ENCODE measurements at places on chromosomes 16 and 17.

DNA sequence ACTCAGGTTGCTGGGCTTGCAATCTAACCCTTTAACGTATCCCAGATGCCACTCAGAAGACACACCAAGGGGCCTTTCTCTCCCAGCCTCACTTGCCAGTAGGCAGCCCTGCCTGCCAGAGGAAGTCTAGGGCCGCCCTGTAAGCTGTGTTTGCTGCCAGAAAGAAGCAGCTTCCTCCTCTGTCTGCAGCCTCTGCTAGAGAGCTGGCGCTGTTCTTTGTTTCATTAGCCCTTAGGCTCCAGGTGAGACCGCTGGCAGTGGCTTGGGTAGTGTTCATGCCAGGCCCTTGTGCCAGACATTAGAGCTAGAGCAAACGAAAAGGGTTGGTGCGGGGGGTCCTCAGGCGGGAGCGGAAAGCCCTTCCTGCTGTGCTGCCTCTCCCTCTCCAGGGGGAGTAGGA, 8.9 kb downstream of the CTRL start:
- DNase-seq = no peak

- DNase-seq = peak; percentile 87
Observed at GRCh38 chr17:40922239-40922638, 15.2 kb downstream of the KRT23 start.

DNA sequence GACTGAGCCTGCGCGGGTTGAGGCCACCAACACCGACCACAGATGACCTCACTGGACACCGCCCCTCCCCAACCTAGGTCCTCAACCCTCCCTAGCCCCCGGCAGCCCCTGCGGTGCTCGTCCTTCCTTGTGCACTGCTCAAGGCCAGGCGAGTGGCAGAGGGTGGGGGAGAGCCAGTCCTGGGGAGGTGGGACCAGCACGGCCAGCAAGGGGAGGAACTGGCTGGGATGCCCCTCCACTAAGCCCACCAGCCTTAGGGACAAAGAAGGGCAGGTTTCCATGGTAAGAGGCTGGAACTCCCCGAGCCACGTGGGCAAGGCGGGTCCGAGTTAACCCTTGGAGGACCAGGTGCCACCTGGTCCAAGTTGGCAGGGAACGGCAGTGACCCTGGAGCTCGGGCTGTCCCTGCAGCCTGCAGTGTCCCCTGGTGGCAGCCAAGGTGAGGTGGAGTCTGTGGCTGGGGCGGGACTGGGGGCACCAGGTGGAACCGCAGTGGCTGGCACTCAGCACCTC, 9.2 kb downstream of the FSCN2 start:
- DNase-seq = no peak

- DNase-seq = peak; percentile 40
Observed at GRCh38 chr17:59154292-59154720, 680 bp downstream of the SKA2 start.

- DNase-seq = no peak
Observed at GRCh38 chr16:17219991-17220390, 250.8 kb downstream of the XYLT1 start.

Measured in astrocyte (in vitro differentiated cells and primary cell).